ENCODE measurements at places on chromosomes 5 and 9.

- DNase-seq = peak; percentile 45
Measured at GRCh38 chr5:139710319-139711066, 62.3 kb downstream of the CXXC5 start.

DNA sequence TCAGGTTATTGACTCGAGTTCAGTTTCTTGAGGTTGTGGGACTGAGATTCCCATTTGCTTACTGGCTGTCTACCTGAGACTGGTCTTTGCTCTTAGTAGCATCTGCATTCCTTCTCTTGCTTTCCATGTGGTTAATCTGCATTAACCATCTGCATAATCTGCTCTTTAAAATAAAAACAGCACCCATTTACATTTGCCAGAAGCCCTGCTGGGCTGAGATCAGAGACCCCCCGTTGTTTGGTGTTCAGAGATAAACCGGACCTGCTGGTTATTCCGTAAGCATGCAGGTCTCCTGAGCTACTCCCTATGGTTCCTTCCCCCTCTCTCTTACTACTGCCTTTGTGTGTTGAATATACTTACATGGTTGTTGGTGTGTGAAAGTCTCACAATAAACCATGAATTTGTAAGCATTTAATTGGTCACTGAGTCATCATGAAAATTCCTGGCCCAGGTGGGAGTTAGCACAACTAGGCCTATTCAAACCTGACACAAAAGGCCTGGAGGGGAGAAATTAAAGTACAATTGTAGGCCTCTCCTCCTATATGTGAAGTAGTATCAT is 396.7 kb downstream of the MRPS30 start:
- no peak for DNase-seq

DNA sequence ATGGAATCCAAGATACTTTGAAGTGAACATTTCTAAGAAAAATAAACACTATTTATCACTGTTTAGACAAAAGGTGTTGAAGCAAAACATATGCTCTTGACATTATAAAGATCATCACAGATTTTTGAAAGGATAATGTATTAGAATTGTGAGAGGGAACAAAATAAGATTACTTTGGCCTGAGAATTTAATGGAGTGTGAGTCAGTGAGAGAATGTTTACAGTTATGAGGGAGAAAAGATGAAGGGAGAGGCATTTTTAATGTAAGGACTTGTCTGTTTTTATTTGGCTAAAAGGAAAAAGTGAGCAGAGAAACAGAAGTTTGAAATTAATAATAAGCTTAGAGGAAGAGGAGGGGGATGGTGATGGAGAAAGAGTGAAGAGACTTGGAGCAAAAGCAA is 1010.1 kb downstream of the EFNA5 start:
- DNase-seq = no peak

DNA sequence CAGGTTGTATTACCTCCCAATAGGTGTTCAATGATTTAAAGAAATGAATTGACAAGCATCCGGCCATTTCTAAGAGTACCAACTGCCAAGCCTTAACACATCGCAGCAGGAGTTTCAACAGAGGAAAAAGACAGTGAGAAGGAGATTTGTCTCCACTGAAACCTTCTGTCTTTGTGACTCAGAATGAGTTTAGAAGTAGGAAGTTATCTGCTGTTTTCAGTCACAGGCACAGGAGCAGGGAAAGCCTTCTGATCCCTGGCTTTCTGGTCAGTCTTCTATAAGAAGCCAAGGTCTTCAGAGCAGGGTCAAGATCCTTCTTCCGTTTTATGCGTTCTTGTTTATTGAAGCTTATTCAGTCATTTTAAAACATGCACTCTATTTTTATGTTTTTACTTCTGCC is 390.7 kb upstream of the PCSK5 start:
- DNase-seq = no peak

GRCh38 chr5:116455061-116455460 is 119.6 kb downstream of the SEMA6A start:
- DNase-seq = no peak

GRCh38 chr9:38309324-38310195 is 82.9 kb upstream of the ALDH1B1 start:
- DNase-seq = no peak

DNA sequence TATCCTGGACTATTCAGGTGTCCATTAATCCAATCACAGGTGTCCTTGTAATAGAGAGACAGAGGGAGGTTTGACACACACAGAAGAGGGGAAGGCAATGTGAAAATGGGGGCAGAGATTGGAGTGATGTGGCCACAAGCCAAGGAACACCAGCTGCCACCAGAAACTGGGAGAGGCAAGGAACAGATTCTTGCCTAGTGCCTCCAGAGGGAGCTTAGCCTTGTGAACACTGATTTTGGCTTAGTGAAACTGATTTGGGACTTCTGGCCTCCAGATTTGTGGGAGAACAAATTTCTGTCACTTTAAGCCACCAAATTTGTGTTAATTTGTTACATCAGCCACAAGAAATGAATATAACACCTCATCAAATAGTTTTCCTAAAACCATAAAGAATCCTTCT is 416.2 kb downstream of the ENC1 start:
- DNase-seq = no peak

- no peak for DNase-seq
Measured at GRCh38 chr5:158679221-158679641, 420.5 kb downstream of the EBF1 start.

DNA sequence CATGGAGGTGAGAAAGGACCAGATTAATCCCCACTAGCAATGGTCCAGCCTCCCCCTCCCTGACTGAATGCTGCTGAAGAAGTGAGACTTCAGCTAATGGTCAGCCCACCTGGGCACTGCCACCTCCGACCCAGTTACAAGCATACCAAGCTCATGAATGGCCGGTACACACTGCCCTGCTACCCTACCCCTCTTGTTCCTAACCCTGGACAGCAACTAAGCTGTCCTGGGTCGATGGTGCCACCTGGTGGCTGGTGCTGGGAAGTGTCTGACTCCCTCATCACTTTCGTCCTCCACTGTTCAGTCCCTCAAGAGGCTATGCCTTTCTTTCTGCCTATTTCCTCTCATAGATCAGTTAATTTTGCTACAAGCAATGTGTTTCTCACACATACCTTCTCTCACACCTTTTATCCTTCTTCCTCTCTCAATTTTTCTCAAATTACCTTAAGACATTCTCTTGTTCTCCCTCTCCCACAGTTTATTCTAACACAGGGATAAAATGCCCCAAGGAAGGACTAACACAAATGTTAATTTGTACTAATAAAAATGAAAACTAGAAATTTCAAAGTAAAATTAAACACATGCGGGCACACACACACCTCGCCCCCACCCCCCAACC is 42.4 kb downstream of the PAX5 start:
- DNase-seq = peak; percentile 49

DNA sequence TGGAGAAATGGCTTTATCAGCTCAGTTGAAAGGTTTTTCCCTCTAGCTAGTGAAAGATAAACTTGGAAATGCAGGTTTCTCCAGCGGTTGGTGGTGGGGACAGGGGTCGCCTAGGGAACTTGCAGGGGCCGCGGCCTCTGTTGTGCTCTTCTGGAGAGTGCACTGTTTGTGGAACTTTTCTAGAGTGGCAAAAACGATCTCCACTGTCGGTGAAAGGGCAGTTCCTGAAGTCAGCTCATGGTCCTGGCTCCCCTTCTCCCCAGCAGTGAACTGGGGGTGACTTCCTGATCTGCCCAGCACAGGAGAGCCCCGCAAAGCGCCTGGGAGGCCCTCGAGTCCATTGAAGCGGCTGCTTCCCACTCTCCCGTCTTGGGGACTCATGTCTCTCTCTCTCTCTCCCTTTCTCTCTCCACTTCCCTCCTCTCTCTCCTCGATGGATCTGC is 3.2 kb downstream of the IRX1 start:
- DNase-seq = no peak

Measured in stimulated activated CD4-positive, alpha-beta T cell treated with anti-CD3 and anti-CD28 coated beads, Interleukin-1b, Interleukin-23, amount 100 ng/mL, for 48 hours (primary cell).